ENCODE measurements at places on chromosomes 1 and 21.

- DNase-seq = peak; percentile 32
Observed at GRCh38 chr1:239858057-239858456, 233.6 kb upstream of the FMN2 start.

DNA sequence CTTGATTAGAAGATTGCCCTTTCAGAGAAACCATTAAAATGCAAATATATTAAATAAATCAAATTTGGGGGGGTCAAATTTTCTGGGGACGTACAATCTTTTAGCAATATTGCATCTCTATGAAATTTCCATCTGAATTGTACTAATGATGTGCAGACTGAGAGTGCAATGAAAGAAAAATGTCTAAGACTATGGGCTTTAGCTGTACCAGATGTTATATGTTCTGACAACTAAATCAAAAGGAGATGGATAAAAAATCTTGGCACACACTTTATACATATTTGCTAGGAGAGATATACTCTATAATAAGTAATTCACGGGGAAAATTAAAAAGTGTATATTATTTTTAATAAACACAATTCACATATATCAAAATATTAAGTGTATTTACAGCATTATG is 13.0 kb upstream of the PLPPR5 start:
- DNase-seq = no peak

GRCh38 chr1:29669912-29670311 is 433.6 kb downstream of the PTPRU start:
- no peak for DNase-seq

GRCh38 chr1:175597969-175598765 is 145.2 kb downstream of the TNR start:
- DNase-seq = peak; percentile 19

DNA sequence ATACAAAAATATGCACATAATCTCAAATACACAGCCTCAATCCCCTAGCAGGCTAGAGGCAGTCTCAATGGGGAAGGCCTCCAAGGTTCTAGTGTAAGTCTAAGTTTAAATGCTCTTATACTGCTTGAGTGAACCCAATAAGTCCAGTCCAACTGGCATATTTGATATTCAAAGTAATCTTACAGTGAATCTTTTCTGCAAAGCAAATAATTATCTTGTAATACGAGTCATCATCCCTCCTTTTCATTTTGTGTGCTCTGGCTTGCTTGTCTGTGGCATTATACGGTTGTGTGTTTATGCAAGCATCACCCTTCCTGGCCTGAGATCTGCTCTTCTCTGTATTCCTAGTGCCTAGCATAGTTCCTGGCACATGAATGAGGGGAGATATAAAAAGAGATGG is 166.9 kb upstream of the HMGB4 start:
- DNase-seq = no peak

- DNase-seq = no peak
Observed at GRCh38 chr1:228851193-228851592, 115.9 kb downstream of the RHOU start.

- no peak for DNase-seq
Observed at GRCh38 chr21:37483776-37484175, 117.2 kb downstream of the DYRK1A start.

DNA sequence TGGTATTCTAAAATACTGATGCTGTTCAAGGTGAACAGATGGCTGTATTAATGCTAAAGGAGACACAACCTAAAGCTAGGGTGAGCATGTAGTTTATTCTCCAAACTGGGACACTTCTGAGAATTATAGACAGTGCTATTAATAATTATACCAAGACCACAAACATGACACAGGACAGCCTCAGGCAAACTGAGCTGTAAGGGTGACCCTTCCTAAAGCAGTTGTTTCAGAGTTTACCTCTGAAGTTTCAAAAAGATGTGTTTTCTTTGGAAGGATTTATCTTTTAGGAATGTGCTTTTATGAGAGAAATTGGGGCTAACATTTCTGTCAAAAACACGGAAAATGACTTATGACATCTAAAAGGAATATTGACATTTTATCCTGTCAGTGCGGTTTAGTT is 68.8 kb downstream of the RPS6KC1 start:
- DNase-seq = no peak

DNA sequence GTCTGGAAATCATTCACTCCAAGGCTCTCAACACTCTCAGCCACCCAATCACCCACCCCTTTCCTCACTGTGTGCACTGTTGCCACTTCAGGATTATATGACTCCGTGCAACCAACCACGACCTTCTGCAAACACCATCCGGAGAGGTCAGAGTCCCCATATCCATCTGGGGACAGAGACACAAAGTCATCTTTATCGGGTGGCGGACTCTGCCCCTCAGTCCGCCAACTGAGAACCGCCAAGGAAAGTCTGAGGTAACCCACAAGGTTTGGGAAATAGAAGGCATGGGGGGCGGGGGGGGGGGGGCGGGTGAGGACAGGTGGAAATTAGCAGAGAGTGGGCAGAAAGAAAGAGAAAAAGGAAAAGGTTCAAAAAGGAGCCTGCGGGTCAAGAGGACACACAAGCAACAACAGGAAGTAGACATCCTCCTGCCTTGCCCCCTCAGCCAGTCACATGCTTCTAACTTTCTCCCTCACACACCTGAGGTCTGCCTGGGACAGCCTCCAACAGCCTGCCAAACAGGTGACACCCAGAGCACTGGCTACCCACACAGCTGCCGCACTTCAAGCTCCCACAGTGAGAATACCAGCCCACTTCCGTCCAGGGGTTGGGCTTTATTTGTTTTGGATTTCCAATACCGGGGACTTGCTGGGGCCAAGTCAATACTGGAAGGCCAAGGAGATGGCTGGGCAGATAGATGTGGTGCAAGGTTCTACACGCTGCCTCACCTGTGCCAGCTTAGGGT is 58.1 kb downstream of the SSBP3 start:
- DNase-seq = no peak

GRCh38 chr1:166167572-166167925 is 748 bp upstream of the FAM78B start:
- no peak for DNase-seq

GRCh38 chr1:245026247-245026646 is 128.5 kb upstream of the KIF26B start:
- DNase-seq = no peak

Measured in kidney epithelial cell (primary cell).